Activated CD4-positive, alpha-beta memory T cell treated with anti-CD3 and anti-CD28 coated beads, Interleukin-2, amount 10 ng/mL, durations not matched to agents 7 days and 5 days (primary cell): ENCODE measurements at places on chromosomes 16 and 17. TPM values are rescaled to one million over a fixed set of nuclear protein-coding genes. Genes with fewer than 3 reads are reported as not detected.

Gene CD19
- not detected for total RNA-seq

Gene MCRIP2
- total RNA-seq = 20.3 TPM

DNA sequence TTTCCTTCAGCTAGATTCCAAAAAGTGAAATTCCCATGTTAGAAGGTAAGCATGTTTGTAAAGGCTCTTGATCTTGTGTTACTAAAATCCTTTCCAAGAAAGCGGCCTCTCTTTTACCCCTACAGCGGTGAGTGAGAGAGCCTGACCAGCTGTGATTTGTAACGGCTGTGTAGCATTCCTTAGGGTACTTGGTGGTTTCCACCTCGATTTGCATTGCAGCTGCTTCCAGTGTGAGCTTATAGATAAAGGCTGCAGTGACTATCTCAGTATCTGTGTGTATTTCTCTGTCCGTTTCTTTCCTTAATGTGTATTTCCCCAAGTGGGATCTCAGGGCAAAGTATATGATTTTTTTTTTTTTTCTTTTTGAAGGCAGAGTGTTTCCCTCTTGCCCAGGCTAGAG lies 169.4 kb downstream of the SNX29 start:
- no peak for DNase-seq

Gene OTOP3
- not detected for total RNA-seq

Gene STUB1
- total RNA-seq = 78.3 TPM

Gene FNDC8
- total RNA-seq = not detected

DNA sequence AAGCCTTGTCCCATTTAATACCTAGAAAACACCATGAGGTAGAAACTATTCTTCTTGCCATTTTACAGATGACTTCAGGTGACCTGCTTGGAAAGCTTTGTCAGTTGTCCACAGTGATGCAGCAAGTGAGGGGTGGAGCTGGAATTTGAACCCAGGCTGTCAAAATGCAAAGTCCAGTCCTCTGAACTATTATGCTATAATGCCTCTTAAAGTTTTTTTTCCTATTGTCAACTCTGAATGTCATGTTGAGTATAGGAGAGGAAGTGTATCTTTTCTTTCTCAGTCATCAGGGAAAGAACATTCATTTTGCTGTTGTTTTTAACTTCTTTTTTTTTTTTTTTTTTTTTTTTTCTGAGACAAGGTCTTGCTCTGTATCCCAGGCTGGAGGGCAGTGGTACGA lies 525.6 kb downstream of the XYLT1 start:
- no peak for DNase-seq

Gene MYH1
- total RNA-seq = not detected
